ENCODE measurements at places on chromosomes 7 and 10.

DNA sequence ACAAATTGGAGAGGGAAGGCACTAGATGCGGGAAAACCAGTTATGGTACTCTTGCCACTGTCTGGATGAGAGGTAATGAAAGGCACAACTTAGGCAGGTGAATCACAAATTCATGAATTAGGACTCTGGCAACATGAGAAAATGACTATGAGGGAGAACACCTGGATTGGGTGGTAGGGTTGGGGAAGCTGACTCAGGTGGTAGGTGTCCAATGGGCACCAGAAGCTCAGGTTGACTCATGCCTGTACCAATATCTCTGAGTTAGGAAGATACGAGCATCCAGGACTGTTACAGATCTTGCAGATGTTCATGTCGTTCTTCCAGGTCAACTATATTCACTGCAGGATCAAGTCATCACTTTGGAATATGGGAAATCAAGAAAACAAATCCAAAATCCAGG lies 56.7 kb downstream of the NPY start:
- no peak for DNase-seq

DNA sequence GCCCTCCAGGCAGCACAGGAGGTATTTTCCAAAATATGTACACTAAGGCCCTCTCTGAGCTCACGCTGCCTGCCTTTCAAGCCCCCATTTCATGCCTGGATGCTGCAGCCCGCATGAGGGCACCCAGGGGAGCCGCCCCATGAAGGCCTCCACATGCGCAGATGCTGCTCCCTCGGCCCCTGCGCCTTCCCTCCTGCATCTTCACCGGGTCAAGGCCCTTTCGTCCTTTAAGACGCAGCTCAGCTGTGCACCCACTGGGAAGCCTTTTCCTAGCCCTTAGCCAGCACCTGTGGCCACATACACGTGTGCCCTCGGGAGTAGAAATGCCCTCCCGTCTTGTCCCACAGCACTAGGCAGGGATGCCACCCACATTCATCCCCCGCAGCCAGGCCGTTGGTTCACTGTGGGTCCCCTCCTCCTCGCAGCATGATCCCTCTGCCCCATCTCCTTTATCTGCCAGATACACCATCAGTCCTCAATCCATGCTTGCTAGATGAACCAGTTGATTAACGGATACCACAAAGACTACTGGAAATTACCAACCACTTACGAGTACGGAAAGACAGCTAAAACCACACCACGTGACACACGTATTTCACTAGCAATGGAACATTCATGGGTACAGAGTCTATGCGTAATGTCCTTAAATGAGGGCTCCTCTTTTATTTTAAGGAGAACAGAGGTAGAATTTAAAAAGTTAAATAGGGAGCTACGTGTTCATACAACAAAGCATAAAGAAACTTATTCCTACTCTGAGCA lies 278.0 kb downstream of the TNS3 start:
- DNase-seq: no peak

GRCh38 chr7:121195874-121196273 lies 132.9 kb upstream of the WNT16 start:
- no peak for DNase-seq

- no peak for DNase-seq
Observed at GRCh38 chr10:89981891-89982290, 280.5 kb downstream of the KIF20B start.

- DNase-seq: no peak
Observed at GRCh38 chr7:81783818-81784217, 14.0 kb upstream of the HGF start.

GRCh38 chr7:86991771-86992191 lies 67.7 kb downstream of the ELAPOR2 start:
- no peak for DNase-seq

- no peak for DNase-seq
Observed at GRCh38 chr10:78768041-78768835, 300.5 kb upstream of the ZMIZ1 start.

DNA sequence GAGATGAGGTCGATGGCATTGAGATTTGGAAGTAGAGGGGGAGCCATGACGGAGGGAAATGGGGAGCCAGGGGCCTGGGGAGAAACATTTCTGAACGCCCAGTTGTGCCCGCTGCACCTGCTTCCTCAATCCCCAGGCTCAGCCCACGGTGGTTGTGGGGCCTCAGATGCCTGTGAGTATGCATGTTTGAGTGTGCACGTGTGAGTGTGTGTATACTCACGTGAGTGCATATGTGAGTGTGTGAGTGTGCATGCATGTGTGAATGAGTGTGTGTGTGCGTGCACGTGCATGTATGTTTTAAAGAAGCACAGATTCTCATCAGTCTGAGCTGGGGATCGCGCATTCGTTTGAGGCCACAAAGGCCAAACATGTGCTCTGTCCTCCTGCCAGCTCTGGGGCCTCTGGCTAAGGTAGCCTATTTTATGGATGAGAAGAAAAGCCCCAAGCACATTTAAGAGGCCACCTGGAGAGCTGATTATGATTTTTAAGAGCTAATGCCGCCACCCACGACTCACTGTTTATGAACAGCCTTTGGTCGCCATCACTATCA lies 154.8 kb downstream of the ARHGAP12 start:
- DNase-seq: no peak

DNA sequence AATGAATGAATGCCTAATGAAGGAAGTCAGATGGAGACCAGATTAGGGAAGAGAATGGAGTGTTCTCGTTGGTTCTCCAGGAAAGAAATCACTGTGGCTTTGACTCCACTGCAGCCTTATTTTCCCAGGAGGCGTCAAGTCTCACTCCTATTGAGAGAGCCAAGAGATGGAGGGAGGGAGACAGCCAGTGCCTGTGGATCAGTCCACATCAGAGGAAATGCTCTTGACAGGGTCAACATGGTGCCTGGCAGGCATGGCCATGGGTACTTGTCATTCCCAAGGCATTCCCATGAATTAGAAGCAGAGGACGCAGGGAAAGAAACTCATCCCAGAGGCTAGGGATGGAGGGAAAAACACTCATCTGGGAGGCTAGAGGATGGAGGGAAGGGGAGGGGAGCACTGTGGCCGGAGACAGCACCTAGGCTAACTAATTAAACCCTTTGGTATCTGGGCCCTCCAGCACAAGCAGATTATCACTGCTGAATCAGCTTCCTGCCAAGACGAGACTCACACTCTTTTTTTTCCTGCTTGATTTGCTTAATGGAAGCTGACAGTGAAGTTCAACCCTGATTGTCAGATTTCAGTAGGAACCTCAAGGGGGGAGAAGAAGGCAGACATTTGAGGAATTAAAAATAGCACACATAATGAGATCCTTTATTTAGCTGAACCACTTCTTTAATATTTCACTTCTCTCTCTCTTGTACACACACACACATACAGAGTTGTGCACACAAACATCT lies 1233.2 kb upstream of the AUTS2 start:
- no peak for DNase-seq

- DNase-seq: no peak
Observed at GRCh38 chr7:129110982-129111376, 33.5 kb upstream of the TSPAN33 start.

- no peak for DNase-seq
Observed at GRCh38 chr7:143396182-143396581, 12.5 kb downstream of the EPHA1 start.

GRCh38 chr7:48421357-48421756 lies 250.1 kb downstream of the ABCA13 start:
- no peak for DNase-seq

- DNase-seq: no peak
Observed at GRCh38 chr7:38700116-38700515, 68.9 kb upstream of the AMPH start.

- DNase-seq: no peak
Observed at GRCh38 chr10:73892310-73893030, 18.1 kb upstream of the CAMK2G start.

DNA sequence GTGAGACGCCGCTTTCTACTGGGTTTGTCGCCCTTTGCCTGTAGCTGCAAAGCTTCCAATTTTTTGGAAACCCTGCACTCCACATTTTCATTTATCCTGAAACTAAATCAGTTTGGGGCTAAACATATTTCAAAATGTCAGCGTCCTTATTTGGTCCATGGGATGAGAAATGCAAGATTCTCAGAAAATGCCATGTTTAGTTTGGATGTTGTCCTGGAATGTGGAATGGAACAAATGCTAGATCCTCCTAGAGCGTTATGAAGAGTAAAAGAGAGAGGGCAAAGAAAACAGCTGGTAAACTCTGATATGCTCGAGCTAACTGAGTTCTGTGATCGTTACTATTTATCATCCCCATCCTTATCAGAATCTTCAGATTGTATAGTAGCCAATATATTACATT lies 236.9 kb downstream of the KLF6 start:
- no peak for DNase-seq

DNA sequence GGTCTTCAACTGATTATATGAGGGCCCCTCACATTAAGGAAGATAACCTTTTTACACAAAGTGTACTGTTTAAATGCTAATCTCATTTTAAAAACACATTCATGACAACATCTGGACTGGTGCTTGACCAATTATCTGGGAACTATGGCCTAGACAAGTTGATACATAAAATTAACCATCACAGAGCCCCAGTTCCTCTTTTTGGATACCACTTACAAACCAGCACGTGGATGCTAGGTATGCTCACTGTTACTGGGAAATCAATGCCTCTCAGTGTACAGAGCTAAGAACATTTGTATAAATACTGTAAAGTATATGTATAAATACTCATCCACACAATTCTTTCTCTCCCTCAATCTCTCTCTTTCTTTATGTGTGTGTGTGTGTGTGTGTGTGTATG lies 1217.8 kb upstream of the LRRTM3 start:
- no peak for DNase-seq

GRCh38 chr10:111873621-111874135 lies 309.9 kb downstream of the GPAM start:
- DNase-seq: no peak

DNA sequence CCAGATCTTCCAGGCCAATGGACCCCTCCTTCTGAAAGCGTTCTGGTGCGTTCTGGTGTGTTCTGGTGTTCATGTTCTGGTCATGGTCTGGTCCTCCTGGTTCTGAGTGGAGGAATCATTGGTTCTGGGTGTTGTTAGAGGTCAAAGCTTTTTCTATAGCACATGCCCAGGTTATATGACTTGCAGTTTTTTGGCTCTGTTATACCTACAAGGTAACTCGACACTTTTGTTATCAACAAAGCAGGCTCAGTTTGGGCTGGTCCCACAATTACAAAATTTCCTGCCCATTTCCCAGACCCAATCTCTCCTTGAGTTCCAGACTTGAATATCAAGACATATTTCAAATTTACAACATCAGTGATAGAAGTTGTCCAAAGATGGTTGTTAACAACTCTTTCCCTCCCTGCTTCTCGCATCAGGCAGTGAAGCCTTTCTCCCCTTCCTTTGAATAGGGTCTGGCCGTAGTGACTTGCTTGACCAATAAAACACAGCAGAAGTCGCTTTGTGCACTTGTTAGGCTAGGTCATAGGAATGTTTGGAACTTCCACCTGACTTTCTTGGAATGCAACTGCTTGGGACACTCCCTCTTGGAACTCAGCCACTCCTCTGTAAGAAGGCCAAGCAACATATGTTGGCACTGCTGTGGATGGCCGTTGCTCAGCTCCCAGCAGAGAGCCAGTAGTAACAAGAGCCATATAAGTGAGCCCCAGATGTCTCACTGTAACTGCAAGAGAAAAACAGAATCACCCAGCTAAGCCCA lies 83.1 kb upstream of the STEAP1B start:
- no peak for DNase-seq

DNA sequence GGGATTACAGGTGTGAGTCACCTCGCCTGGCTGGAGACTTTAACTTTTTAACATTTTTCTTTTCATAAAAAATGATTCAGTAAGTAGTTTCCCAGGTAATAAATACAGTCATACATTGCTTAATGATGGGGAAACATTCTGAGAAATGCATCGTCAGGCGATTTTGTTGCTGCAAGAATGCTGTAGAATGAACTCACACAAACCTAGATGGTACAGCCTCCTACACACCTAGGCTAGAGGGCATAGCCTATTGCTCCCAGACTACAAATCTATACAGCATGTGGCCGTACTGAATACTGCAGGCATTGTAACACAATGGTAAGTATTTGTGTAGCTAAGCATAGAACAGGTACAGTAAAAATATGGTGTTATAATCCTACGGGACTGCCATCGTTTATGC lies 108.5 kb upstream of the SFMBT2 start:
- DNase-seq: no peak

DNA sequence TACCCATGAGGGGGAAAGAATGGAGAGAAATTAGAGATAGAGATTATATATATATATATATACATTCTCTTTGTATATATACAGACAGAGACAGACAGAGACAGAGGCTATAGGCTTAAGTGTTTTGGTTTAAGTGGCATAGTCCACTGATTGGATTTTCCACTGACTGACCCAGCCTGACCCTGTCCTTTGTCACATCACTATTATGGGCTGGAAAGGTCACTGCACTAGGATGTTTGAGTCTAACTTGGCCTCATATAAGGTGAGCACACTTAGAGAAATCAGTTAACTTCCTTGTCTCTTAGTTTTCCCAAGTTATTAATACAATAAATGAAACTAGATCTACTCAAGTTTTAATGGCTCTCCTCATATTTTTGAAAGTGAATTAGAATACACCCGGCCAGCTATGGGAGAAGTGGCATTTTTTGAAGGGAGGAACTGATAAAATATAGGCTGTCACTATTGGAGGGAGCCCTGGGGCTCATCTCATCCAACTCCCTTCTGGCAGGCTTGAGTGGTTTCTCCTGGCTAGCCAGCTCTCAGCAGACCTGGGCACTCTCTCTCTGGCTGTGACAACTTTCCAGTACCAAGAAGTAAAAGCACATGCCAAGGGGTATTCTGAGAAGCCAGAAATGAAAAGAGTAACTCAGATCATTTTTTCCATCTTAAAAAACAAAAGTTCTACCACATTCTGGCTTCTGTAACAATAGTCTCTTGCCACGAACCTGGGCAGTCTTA lies 455.6 kb upstream of the ANKRD30A start:
- DNase-seq: no peak

DNA sequence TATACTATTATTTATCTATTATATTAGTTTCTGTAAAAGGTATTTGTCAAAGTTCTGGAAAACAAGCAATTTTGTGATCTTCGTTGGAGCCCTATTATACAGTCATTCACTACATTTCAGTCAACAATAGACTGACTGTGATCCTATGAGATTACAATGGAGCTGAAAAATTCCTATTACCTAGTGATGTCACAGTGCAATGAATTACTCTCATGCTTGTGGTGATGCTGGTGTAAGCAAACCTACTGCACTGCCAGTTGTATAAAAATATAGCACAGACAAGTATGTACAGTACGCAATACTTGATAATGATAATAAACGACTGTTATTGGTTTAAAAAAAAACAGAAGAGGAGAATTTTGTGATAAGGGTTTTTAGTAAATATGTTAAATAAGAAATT lies 21.4 kb downstream of the OR6V1 start:
- DNase-seq: no peak
